Upper lobe of left lung (tissue), 6 donors: ENCODE measurements at places on chromosomes 4 and X. TPM values are rescaled to one million over a fixed set of nuclear protein-coding genes. Genes with fewer than 3 reads are reported as not detected.

DNA sequence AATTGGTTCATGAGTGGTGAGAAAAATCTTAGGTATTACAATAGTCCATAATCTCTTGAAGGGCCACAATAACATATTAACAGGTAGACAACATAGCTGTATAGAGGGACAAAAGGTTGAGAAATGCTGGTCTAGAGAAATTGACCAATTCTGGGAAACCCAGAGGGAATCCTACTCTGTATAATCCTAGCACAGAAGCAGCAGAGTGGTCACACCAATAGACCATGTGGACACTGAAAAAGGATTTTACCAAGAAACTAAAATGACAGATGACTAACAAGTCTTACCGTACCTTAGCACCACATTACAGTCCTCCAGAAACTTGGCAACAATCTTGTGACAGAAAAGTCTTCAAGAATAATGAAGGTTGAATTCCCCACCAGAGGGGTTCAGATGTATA lies 169.1 kb upstream of the PCDH18 start:
- no peak overlapping the region for H3K27ac ChIP-seq
- DNase-seq = no peak
- H3K4me1 ChIP-seq = no peaks in the 10 kb centered on the region
- H3K27me3 ChIP-seq = no peaks in the 10 kb centered on the region
- H3K4me3 ChIP-seq = no peak overlapping the region

DNA sequence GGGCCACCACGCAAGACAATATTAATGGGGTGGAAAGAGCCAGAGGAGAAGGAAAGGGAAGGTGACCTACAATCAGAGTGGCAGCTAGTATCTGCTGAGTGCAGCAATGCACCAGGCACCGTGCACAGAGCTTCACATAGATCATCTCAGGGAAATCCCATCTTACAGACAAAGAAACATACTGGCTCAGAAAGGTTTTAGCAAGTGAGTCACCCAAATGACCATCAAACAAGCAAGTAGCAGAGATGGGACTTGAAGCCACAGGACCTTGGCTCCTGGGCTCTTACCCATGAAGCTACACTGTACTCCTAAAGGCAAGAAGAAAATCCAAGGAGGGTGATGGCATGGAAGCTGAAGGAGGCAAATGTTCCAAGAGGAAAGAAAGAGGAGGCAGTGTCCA lies 6.8 kb downstream of the ANXA5 start:
- no peaks in the 10 kb centered on the region for H3K27me3 ChIP-seq
- peaks cover 58% of the 10 kb centered on the region for H3K4me1 ChIP-seq
- no peak for DNase-seq
- H3K36me3 ChIP-seq = peaks cover 12% of the 10 kb centered on the region
- H3K27ac ChIP-seq = peak overlapping the region; percentile 54

DNA sequence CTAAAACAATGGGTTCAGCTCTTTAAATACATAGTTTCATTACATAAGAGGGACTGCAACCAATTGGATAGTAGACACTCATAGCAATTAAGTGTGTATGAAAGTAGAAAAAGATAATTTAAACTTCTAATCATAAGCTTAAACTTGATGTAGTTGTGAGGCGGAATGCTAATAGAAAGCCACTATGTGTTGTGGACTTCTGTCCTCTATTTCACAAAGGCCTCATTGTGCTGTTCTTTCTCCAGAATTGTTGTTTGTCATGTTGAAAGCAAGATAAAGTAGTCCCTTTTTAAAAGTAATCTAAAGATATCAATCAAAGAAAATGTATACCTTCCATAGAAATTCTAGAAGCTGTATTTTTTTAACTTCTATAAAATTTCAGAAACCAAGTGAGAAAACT lies 329.4 kb downstream of the KLHL4 start:
- H3K4me3 ChIP-seq = no peak overlapping the region
- H3K36me3 ChIP-seq = no peaks in the 10 kb centered on the region
- H3K27me3 ChIP-seq = no peaks in the 10 kb centered on the region

GRCh38 chr4:119823891-119824290 lies 195.3 kb upstream of the PDE5A start:
- no peak for DNase-seq
- no peak overlapping the region for H3K27ac ChIP-seq
- H3K36me3 ChIP-seq = no peaks in the 10 kb centered on the region
- H3K4me1 ChIP-seq = no peaks in the 10 kb centered on the region
- H3K27me3 ChIP-seq = no peaks in the 10 kb centered on the region
- no peak overlapping the region for H3K4me3 ChIP-seq

DNA sequence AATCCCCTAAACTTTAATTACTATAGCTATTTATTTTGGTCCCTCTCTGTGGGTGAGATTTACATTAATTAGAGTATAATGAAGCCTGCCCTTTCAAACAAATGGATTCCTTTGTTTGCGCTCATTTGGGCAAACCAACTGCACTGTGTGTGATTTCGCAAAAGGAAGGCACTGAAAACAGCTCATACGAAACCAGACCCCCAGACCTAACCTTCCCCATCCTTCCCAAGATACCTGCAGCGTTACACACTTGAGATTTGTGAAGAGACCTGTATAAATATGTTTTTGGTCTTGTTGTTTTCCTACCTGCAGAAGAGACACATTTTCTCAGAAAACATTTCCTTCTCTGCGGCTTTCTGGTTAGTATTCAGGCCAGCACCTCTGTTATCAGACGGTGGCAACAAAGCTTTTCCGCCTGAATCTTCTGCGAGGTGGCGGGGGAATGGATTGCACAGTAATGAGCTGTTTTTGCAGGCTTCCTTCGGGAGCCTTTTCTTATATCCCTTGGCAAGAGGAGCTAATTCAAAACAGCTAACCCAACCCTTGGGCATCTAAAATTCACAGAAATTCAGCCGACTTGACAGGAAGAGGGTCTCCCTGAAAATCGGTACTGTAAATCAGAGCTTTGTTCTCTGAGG lies 47.6 kb downstream of the CBLL2 start:
- no peak overlapping the region for H3K4me3 ChIP-seq
- no peaks in the 10 kb centered on the region for H3K27me3 ChIP-seq
- DNase-seq = no peak
- no peak overlapping the region for H3K27ac ChIP-seq
- H3K36me3 ChIP-seq = no peaks in the 10 kb centered on the region

DNA sequence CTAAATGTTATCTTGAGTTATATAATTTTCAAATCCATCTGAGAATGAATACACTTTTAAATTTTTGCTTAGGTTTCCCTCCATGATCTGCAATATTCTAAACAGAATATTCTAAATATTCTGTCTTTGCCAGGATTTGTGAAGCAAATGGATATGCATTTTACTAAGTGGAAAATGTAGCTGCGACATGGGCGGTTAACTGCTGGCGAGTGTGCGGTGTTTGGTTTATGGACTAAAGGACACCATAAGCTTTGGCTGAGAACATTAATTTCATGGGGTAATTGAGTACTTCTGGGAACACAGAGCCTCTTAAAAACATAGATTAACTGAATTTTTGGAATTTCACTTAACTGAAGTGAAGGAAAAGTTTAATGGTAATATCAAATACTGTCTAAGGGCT lies 153.8 kb upstream of the ETNPPL start:
- DNase-seq = no peak
- H3K4me3 ChIP-seq = no peak overlapping the region
- no peaks in the 10 kb centered on the region for H3K36me3 ChIP-seq

GRCh38 chr4:7831858-7832730 lies 107.6 kb downstream of the AFAP1 start:
- no peaks in the 10 kb centered on the region for H3K36me3 ChIP-seq
- H3K4me1 ChIP-seq = peaks cover 16% of the 10 kb centered on the region
- DNase-seq = no peak

GRCh38 chr4:39710098-39710896 lies 12.4 kb downstream of the UBE2K start:
- H3K36me3 ChIP-seq = no peaks in the 10 kb centered on the region
- H3K4me1 ChIP-seq = peaks cover 18% of the 10 kb centered on the region
- no peak overlapping the region for H3K4me3 ChIP-seq
- H3K27ac ChIP-seq = no peak overlapping the region
- no peaks in the 10 kb centered on the region for H3K27me3 ChIP-seq

- DNase-seq = peak; percentile 66
- no peaks in the 10 kb centered on the region for H3K27me3 ChIP-seq
- H3K27ac ChIP-seq = no peak overlapping the region
- H3K36me3 ChIP-seq = no peaks in the 10 kb centered on the region
- no peaks in the 10 kb centered on the region for H3K4me1 ChIP-seq
- no peak overlapping the region for H3K4me3 ChIP-seq
Measured at GRCh38 chr4:2071912-2072867, 13.1 kb downstream of the NAT8L start.

DNA sequence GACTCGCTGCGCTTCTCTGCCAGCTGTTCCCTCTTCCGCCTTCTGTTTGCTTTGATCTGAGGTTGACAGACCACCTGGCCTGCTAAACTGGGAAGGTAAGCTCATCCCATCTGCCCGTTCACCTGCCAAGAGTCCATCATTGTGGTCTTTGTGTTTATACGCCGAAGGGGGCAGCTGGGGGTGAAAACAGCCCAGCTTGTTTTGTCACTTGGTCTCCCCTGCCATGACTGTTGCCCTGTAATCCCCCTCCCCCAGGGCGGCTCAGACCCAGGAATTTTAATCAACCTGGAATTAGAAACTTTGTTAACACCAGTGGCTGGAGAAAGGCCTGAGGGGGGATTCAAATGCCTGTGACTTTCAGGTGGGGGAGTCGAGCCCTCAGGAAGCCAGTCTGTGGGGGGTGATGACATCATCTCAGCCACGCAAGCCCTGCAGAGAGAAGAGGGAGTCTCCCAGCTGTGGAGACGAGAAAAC lies 333.3 kb downstream of the BCOR start:
- H3K4me1 ChIP-seq = peaks cover 4% of the 10 kb centered on the region
- H3K4me3 ChIP-seq = no peak overlapping the region
- no peaks in the 10 kb centered on the region for H3K27me3 ChIP-seq
- no peak for DNase-seq
- H3K27ac ChIP-seq = no peak overlapping the region
- H3K36me3 ChIP-seq = no peaks in the 10 kb centered on the region

Gene ATP11C
- total RNA-seq = 17.8 TPM

Gene MAB21L2
- not detected for total RNA-seq

Gene PCYT1B
- total RNA-seq = 0.43 TPM

Gene CFP
- 40.6 TPM for total RNA-seq

Gene GLUD2
- 1.0 TPM for total RNA-seq

Gene LIMCH1
- total RNA-seq = 231 TPM
